Activated effector memory CD4-positive, alpha-beta T cell treated with Interleukin-2 at 50 U/mL for 16 hours (primary cell): ENCODE measurements at places on chromosomes 3 and 15.

- DNase-seq = no peak
Measured at GRCh38 chr15:27061739-27062138, 90.8 kb downstream of the GABRG3 start.

DNA sequence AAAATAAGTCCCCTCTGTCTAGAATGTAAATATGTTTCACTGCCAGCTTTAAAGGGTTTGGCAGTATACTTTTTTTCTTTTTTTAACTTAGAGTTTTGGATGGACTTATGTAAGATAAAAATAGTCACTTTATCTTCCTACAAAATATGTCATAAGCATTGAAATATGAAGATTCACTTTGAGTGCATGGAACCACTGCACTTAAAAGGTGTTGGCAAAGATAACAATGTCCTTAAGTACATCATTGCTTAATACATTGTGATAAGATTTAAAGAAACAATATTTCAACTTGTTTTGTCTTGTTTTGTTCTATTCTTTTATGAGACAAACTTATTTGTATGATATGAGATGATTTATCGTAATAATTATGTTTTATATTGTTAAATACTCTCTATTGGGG lies 66.3 kb upstream of the NAALADL2 start:
- no peak for DNase-seq

DNA sequence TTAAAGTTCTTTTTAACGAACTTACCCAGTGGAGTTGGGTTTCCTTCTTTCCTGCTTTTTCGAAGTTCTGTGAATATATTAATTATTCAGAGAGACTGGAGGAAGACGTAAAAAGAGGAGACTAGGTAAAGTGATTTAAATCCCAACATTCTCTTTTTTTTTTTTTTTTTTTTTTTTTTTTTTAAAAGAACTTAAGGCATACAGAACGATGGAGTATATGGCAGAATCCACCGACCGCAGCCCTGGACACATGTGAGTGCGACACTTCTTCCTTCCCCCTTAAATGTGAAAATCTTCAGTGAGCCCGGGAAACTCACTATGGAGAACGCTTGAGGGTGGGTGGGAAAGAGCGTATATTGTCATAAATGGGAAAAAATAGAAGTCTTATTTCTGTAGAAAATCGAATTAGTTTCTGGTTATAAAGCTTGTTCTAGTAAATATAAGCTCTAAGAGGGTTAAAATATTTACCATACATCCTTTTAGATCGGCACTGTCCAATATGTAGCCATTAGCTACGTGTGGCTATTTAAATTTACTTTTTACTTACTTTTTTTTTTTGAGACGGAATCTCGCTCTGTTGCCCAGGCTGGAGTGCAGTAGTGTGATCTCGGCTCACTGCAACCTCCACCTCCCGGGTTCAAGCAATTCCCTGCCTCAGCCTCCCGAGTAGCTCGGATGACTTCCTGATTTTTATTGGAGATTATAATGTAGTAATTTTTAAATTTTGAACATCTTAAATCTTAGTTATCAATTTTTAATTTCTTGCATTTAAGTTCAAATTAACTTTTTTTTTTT lies 892 bp downstream of the NMD3 start:
- no peak for DNase-seq

GRCh38 chr3:38154033-38154494 lies 11.3 kb upstream of the OXSR1 start:
- DNase-seq = no peak

DNA sequence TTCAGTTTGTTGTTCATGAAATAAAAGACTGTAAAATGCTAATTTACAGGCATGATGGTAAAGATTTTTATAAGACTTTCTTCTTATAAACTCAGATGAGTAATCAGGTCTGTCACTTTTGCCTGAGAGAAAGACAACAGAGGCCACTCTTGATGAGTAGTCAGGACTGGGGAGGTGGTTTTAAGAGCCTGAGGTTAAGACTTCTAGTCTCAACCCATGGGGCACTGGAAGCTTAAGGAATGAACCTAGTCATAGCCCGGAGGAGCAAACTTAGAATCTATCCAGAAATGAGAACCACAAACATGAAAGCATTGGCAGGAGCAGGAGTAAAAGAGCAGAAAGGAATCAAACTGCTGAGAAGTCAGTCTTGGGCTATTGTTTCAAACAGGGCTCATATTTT lies 846.3 kb upstream of the ARPP21 start:
- DNase-seq = no peak
